ENCODE measurements at places on chromosomes 2 and 18.

DNA sequence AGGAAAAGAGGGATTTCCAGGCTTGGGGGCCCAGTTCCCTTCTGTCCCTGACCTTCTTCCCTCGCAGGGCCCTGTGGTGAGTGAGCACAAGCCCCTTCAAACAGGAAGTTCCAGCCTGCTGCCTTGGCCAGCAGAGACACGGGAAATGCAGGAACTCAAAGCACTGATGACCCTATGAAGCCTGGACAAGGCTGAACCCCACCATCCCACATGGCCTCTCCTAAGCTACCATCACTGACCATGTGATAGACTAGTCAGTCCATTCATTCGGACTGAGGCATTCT, 196.4 kb downstream of the TNS1 start:
- ATAC-seq = no peak

- ATAC-seq = no peak
These were observed 62.3 kb downstream of the ROCK1 start for GRCh38 chr18:21049306-21049705.

- no peak for ATAC-seq
These were observed 132.8 kb downstream of the L3MBTL4 start for GRCh38 chr18:6281874-6282273.

DNA sequence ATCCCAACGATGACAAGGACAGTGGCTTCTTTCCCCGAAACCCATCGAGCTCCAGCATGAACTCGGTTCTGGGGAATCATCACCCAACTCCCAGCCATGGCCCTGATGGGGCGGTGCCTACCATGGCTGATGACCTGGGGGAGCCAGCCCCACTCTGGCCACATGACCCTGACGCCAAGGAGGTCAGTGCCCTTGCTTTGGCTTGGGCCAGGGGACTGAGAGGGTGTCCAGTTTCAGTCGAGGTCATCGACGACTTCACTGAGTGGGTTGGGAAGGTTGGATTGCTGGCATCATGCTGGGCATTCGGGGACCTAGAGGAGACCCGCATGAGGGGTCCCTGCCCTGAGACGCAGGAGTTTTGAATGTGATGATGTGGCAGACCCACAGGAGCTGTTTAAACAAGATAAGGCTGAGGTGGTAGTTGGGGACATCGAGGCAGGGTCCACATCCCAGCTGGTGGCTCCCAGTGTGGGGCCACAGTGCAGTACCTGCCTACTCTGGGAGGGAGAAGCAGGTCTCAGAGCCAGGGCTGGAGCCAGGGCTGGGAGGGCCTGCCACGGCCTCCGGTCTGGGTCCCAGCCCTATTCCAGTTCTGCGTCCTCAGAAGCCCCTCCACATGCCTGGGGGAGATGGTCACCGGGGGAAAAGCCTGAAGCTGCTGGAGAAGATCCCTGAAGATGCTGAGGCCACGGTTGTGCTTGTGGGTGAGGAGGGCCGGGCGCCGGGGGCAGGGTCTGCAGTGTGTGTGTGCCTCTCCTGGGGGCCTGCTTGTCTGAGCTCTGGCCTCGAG, 6.0 kb downstream of the SLC4A3 start:
- no peak for ATAC-seq

GRCh38 chr2:9656270-9656766, 25.5 kb upstream of the YWHAQ start:
- ATAC-seq = no peak

GRCh38 chr18:44133483-44133882, 547.2 kb upstream of the SETBP1 start:
- no peak for ATAC-seq

- no peak for ATAC-seq
These were observed 510.3 kb upstream of the LINC00305 start for GRCh38 chr18:64659196-64659595.

DNA sequence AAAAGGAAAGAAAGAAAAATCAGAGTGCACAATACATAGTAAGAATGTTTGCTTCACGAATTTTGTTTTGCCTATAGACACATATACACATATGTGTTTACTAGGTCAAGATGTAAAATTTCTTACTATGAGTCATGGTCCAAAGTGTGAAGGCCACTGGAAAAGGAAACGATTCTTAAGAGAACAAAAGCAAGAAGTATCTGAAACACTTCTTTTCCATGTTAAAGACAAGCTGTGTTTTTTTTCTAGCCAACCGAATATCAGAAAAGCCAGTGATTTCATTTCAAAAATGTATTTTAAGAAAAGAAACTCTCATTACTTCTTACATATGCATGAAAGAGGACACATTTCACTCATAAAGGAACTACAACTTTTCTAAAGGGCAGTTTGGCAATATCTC, 24.9 kb downstream of the PECR start:
- no peak for ATAC-seq

- no peak for ATAC-seq
These were observed 215.5 kb upstream of the RAB6C start for GRCh38 chr2:129763966-129764365.

GRCh38 chr2:17583646-17584045, 43.1 kb downstream of the VSNL1 start:
- ATAC-seq = no peak

GRCh38 chr2:223508372-223508771, 93.8 kb downstream of the SCG2 start:
- ATAC-seq = no peak

DNA sequence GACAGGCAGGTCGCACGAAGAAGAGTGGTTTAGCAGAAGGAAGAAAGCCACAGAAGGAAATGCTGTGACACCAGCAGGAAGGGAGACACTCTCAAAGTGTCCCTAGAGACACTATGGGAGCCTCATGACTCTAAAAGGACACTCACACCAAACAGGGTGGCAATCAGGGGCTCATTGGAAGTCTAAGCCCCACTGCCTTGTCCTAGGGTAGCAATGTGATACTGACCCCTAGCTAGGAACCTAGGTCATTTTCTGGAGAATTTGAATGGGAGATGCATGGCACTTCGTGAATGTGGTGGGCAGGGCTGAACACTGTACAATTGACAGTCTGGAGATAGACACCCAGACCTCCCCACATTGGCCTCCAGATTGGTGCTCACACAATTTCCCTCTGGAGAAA, 385.0 kb downstream of the EIPR1 start:
- no peak for ATAC-seq

- no peak for ATAC-seq
These were observed 417.4 kb downstream of the LPIN1 start for GRCh38 chr2:12163866-12164265.

- ATAC-seq = no peak
These were observed 99.7 kb upstream of the RFX8 start for GRCh38 chr2:101574622-101575021.

GRCh38 chr18:63604791-63605567, 17.8 kb downstream of the SERPINB13 start:
- no peak for ATAC-seq

DNA sequence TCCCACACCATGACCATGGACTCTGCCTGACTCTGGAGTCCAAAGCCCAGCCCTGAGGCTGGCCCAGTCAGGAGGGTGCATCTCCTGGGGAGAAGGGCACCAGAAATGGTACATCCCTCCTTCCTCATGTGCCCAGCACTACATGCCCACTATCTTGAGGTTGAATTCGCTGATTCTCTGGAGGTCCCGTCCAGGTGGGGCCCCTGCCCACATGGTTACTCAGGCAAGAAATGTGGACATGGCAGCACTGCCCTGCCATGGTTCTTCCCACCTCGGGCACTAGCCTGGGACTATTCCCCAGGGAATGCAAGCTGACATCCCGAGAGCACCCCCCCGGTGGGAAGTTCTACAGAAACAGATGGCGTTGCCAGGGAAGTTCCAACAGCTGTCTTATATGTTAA, 15.3 kb upstream of the HES6 start:
- ATAC-seq = no peak

GRCh38 chr2:55108456-55109160, 58.4 kb upstream of the RTN4 start:
- no peak for ATAC-seq

DNA sequence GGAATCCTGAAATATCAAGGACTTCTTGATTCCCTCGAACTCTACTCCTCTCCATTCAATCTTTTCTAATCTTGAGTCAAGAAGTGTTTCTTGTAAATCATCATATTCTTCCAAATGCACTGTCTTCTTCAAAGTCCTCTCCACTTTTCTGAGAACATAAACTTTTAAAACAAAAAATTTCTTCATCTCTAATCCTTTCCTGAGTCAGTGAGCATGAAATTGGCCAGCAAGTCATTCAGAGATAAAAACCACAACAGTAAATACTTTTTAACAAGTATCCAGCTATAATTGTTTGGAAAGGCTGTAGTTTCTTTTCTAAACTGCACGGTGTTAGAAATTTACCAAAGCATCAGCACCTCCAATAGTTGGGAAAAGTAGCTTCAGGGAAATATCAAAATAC, 312.6 kb upstream of the GALNT5 start:
- no peak for ATAC-seq

- no peak for ATAC-seq
These were observed 260.0 kb upstream of the KYNU start for GRCh38 chr2:142617461-142617860.

- no peak for ATAC-seq
These were observed 56.6 kb downstream of the BMPR2 start for GRCh38 chr2:202432776-202433175.

GRCh38 chr2:23367760-23368159, 17.2 kb upstream of the KLHL29 start:
- ATAC-seq = no peak

DNA sequence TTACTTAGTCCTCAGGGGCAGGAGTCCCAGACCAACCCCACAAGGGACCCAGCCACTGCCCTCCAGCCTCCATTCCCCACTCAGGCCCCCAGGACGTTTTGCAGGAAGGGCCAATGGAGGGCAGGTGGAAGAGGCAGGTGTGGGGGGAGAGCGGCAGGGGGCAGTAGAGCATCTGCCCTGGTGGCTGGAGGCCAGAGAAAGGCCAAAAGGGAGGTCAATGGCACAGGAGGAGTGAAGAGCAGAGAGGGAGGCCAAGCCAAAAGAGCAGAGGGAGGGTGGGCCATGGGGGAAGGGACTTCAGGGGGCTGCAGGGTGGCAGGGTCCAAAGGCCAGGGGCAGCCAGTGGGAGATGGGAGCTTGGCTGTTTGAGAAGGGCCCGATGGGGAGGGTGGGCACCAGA, 17.3 kb upstream of the GPR55 start:
- no peak for ATAC-seq

DNA sequence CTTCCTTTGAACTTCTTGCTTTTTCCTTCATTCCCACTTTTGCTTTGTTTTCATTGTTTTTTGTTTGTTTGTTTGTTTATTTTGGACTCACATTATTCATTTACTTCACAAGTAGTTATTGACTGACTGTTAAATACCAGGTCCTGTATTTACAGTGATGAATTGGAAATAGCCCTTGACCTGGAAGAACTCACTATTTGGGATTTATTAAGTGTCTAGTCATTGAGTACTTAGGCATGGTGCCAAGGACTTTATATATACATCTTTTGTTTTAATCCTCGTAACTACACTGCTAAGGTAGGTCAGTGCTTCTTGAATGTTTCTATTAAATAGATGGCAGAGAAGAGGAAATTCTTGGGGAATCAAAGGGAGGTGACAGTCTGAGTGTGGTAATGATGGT, 11.1 kb downstream of the SPOPL start:
- no peak for ATAC-seq

DNA sequence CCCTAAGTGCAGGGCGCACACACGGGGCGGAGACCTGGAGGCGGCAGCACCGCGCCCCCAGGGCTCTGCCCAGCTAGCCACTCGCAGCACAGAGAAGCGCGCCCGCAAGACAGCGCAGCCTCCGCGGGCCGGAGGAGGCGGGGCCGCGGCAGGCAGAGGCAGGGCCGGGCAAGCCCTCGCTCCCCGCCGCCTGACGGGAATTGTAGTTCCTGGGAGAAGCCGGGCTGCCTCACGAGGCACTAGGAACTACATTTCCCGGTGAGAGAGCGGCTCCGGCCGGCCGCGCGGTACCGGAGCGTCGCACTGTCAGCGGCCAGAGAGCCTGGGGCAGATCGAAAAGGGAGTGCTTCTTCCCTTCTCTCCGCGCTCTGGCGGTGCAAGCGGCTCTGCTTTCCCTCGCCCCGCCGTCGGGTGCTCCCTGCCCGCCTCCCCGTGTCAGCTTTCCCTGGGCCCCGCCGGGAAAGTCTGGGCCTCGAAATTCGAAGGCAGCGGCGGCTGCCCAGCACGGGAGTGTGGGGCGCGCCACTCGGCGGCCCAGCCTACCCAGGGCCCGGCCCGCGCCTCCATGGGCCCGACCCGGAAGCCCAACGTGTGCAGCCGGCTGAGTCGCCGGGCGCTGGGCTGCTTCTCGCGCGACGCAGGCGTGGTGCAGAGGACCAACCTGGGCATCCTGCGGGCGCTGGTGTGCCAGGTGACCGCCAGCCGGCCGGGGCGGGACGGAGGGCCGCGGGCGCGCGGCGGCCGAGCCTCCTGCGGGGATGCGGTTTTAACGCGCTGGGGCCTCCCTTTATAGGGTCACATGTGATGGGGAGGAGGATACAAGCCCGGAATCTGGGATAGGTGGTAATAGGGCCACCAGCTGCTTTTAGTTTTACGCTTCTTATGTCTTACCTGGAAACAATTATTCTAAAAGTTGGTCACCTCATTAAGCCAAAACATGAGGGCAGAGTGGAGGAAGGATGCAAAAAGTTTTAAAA, at the start of gene DCAF17:
Gene DCAF17 (plus strand): TSS at position 214 of the 977 bp plus-strand sequence. CDS start 352 bp downstream, at position 566.
- peak; percentile 98 for ATAC-seq

DNA sequence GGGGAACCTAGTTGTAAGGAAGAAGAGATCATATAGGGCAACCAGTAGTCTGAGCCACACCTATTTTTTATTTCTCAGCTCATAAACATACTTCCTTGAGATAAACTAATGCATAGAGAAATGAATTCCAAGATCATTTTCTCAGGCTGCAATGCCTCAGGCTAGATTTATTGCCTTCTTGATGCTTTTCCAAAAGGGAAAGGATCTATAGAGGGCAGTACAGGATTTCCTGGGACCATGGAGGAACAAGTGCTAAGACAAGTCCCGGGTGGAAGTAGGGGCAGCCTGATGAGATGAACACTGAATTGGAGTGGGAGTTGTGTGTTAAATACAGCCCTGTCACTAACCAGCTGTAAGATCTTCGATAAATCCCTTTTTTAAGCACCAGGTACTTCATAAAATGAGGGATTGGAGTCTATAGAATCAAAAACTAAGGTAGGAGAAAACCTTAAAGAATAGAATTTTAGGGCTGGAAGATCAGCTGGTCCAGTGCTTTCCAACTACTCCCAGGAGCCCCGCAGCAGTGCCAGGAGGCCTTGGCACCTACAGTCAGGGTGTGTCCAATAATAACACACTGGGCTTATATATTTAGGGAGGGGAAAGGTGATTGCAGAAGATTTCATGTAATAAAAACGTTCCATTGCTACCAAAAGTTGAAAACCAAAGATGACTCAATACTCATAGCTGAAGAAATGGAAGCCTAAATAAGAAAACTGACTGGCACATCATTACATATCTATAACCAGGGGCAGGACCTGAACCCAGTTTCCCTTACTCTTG, 58.1 kb downstream of the SERTAD2 start:
- no peak for ATAC-seq

GRCh38 chr2:113875135-113875534, 14.8 kb upstream of the ACTR3 start:
- ATAC-seq = no peak

- no peak for ATAC-seq
These were observed 166.8 kb downstream of the ANKRD30B start for GRCh38 chr18:14914771-14915170.

- no peak for ATAC-seq
These were observed 710.4 kb downstream of the RNF144A start for GRCh38 chr2:7627583-7627982.

GRCh38 chr2:140627136-140627535, 1503.7 kb downstream of the LRP1B start:
- no peak for ATAC-seq

Data from gastroesophageal sphincter (tissue), 4 donors.